ENCODE measurements at places on chromosomes 7 and 10. TPM values are rescaled to one million over a fixed set of nuclear protein-coding genes. Genes with fewer than 3 reads are reported as not detected.

- DNase-seq: no peak
- H3K36me3 ChIP-seq: no peaks in the 10 kb centered on the region
- no peak overlapping the region for H3K27ac ChIP-seq
- no peaks in the 10 kb centered on the region for H3K4me1 ChIP-seq
- H3K27me3 ChIP-seq: no peaks in the 10 kb centered on the region
Measured at GRCh38 chr10:125482108-125482507, 200.9 kb downstream of the TEX36 start.

GRCh38 chr10:18689498-18689897, 30.3 kb downstream of the ARL5B start:
- H3K4me3 ChIP-seq: no peak overlapping the region
- H3K27ac ChIP-seq: no peak overlapping the region
- DNase-seq: no peak
- H3K36me3 ChIP-seq: peaks cover 1% of the 10 kb centered on the region

GRCh38 chr10:86709396-86710185, 41.3 kb downstream of the LDB3 start:
- peaks cover 1% of the 10 kb centered on the region for H3K4me1 ChIP-seq
- no peak overlapping the region for H3K27ac ChIP-seq
- no peak overlapping the region for H3K4me3 ChIP-seq

DNA sequence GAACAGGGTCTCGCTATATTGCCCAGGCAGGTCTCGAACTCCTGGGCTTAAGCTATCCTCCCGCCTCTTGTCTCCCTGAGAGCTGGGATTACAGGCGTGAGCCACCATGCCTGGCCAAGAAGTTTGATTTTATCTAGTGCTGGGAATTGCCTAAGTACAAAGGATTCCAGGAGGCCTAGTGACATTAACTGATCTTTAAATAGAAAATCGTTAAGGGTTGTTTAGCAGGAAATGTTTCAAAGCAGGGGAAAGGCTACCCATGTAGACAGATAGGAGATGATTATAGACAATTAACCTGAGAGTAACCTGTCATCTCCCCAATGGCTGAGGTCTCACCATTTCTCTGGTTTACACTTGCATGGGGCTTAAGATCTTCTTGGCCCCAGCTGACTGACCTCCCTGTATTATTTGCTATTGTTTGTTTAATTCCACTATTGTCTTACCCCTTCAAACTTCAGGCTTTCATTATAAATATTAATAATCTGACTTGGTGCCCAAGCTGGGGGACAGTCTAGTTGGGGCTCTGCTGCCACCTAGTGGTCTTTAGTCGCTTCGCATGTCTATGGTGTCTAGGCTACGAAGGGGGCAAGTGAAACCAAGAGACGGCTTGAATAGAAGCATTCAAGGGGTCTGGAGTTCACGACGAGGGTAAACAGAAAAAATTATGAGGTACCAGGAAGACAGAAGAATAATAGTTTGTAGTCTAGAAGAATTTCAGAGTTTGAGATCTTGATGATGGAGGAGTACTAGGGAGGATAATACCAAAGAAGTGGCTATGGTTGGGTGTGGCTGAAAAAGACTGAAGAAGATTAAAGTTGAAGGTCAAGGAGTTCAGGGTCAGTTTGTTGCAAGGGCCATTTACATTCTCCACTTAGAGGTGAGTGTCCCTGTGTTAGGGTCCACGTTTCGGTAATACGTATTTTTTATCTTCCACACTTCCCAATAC, 40.4 kb upstream of the BPGM start:
- H3K27ac ChIP-seq: no peak overlapping the region
- no peak overlapping the region for H3K4me3 ChIP-seq
- no peaks in the 10 kb centered on the region for H3K36me3 ChIP-seq

The CNOT4 gene
- 25.3 TPM for total RNA-seq

The ELN gene
- total RNA-seq: 3.7 TPM

- no peak for DNase-seq
- H3K4me3 ChIP-seq: no peak overlapping the region
- no peak overlapping the region for H3K27ac ChIP-seq
Measured at GRCh38 chr7:69845721-69846495, 247.6 kb downstream of the AUTS2 start.

The DDC gene
- total RNA-seq: 3.8 TPM

The POLD2 gene
- total RNA-seq: 71.2 TPM

DNA sequence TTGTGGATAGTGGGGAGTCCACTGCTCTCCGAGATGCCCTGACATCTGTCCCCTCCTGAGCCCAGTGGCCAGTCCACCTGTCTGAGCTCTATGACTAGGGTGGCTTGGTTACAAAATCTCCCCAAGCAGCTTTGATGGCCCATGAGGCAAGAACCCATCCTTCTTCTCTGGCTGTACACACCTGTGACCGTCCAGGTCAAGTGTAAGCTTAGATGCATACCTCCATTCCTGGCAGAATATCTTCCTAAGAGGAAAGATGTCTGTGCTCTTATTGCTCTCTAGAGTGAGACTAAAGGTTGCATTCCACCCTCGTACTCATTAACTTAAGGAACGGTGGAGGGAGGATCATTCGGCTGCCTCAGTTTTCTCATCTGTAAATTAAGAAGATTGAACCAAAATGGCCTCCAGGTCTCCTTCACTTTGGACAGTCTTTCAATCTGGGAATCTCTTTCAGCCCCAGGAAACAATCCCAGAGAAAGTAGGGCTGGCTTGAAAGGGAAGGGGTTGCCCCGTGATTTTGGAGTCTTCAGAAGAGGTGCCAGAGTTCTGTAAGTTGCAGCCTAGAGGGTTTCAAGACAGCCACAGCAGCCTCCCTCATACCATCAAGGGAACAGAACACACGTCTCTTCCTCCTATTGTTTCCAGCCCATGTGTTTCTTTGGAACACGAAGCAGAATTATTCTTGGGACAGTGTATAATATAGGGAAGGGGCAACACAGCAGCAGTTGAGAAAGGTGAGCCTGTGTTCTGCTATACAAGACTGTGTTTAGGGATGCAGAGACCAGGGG, 5.5 kb downstream of the HOXA4 start:
- no peak overlapping the region for H3K27ac ChIP-seq
- H3K27me3 ChIP-seq: peaks cover 39% of the 10 kb centered on the region
- no peak for DNase-seq
- H3K36me3 ChIP-seq: no peaks in the 10 kb centered on the region

- H3K4me3 ChIP-seq: peak overlapping the region; percentile 47
- H3K27me3 ChIP-seq: no peaks in the 10 kb centered on the region
- peaks cover 6% of the 10 kb centered on the region for H3K4me1 ChIP-seq
- peak overlapping the region; percentile 46 for H3K27ac ChIP-seq
- DNase-seq: no peak
Measured at GRCh38 chr10:102704915-102705314, 9.3 kb downstream of the ARL3 start.

DNA sequence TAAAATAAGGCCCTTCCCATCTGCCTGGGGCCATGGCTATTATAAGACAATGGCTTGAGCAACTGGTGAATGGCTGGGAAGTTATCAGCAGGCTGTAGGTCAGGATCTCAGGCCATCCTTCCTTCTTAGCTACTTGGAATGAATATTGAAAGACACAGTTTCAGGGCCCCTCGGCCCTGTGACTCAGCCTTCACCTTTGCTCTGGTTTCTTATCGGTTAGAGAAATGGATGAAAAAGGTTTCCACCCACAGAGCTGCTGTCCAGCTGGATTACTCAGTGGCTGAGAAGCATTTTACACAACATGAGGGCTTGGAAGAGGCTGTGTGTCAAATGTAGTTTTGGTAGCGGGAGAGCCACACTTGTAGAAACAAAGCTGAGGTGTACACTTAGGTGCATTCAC, 9.4 kb downstream of the ACSL5 start:
- no peak overlapping the region for H3K27ac ChIP-seq
- no peak overlapping the region for H3K4me3 ChIP-seq
- H3K4me1 ChIP-seq: no peaks in the 10 kb centered on the region
- H3K27me3 ChIP-seq: peaks cover 2% of the 10 kb centered on the region
- H3K36me3 ChIP-seq: no peaks in the 10 kb centered on the region

The PRRT4 gene
- not detected for total RNA-seq

DNA sequence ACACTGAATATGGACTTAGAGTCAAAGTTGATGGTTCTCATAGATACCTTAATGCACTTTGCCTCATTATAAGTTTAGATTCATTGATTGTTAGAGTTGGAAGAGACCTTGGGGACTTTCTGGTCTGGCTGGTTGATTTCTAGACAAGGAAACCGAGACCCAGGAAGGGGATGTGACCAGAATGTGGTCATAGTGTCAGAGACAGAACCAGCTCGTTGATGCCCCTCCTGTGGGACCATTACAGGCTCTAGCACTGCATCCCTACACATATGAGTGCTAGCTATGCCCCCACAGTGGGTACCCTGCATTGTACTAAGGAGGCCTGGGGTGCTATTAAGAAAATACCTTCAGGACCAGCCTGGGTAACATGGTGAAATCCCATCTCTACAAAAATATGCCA, 306.6 kb downstream of the CAMK1D start:
- no peak for DNase-seq
- no peaks in the 10 kb centered on the region for H3K36me3 ChIP-seq
- peaks cover 11% of the 10 kb centered on the region for H3K4me1 ChIP-seq

DNA sequence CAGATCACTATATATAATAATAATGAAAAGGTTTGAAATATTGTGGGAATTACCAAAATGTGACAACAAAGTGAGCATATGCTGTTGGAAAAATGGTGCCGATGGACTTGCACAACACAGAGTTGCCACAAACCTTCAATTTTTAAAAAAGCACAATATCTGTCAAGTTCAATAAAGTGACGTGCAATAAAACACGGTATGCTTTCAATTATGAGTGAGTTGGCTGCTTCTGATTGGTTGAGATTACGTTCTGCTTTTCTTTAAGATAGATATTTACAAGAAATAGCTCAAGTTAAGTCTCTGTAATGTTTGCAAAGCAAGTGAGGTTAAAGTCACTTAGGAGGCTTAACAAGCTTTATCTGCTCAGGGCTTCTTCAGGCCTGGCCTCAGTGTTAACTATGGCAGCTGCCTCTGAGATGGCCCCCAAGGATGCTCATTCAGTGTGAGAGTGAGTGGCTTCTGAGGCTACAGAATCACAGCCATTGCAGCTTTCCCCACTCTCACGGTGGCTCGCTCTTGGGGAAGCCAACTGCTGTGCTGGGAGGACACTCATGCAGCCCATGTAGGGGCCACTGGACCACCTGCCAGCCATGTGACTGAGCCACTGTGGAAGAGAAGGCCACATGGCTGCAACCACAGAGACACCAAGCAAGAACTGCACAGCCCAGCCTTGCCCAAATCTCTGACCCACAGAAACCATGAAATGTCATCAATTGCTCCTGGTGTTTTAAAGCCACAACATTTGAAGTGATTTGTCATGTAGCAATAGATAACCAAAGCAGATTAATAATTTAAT, 78.3 kb upstream of the TMEM72 start:
- no peaks in the 10 kb centered on the region for H3K36me3 ChIP-seq
- H3K27ac ChIP-seq: no peak overlapping the region
- DNase-seq: no peak
- H3K4me1 ChIP-seq: no peaks in the 10 kb centered on the region
- no peaks in the 10 kb centered on the region for H3K27me3 ChIP-seq
